ENCODE measurements at places on chromosomes 6 and 20.

- no peak for DNase-seq
Observed at GRCh38 chr20:4110885-4111284, 95.5 kb upstream of the RNF24 start.

DNA sequence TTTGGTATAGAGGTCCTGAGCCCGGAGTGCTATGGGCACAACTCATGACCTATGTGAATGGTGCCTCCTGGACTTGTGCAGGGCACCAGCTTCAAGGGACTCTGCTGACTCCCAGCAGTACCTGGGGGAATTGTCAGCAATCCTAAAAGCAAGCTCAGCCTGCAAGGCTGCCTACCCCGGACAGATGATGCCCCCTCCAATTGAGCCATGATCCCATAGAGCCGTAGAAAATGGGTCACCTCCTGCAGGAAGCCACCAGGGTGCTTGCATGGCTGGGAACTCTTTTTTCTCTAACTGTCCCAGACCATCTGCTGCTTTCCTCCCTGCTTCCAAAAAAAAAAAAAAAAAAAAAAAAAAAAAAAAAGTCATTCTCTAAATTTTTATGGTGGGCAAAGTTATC is 12.9 kb upstream of the PRND start:
- no peak for DNase-seq

- no peak for DNase-seq
Observed at GRCh38 chr6:159533568-159533967, 159.5 kb downstream of the SOD2 start.

GRCh38 chr6:149934249-149935156 is 7.3 kb upstream of the ULBP2 start:
- DNase-seq = peak; percentile 49

DNA sequence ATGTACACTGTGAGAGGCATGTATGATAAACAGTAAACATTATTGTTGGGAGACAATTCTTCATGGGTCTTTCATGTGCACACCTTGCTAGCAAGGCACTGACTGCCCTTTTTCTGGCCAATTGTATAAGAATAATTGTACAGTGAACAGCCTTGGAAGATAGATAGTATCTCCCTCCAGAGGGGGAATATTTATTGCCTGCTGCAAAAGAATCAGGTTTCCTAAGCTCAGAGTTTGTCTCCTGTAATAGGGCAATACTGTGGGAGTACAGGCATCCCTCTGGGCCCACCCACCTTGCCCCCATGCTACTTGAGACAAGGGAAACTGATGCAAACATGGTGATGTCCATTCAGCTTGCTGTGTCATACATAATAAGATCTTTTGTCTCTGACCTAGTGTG is 442.2 kb downstream of the HDGFL1 start:
- DNase-seq = no peak

GRCh38 chr6:40958738-40959137 is 80.3 kb downstream of the UNC5CL start:
- no peak for DNase-seq
